ENCODE measurements at places on chromosomes 16 and 17. TPM values are rescaled to one million over a fixed set of nuclear protein-coding genes. Genes with fewer than 3 reads are reported as not detected.
A peak's percentile ranks its signal among the peaks of the same experiment; 100 is the strongest.

The SOX15 gene
- total RNA-seq: not detected

The HOXB6 gene
- not detected for total RNA-seq

The WRAP53 gene
- total RNA-seq: 14.6 TPM

The AATK gene
- total RNA-seq: 0.72 TPM

The CMTM1 gene
- total RNA-seq: 0.95 TPM

The PRKCB gene
- 104 TPM for total RNA-seq

The CMTM2 gene
- not detected for total RNA-seq

The STH gene
- total RNA-seq: not detected

The HS3ST3A1 gene
- not detected for total RNA-seq

The GDPD1 gene
- total RNA-seq: 2.8 TPM

The MT1G gene
- total RNA-seq: 2.0 TPM

The VAT1L gene
- total RNA-seq: not detected

The HOXB3 gene
- 7.7 TPM for total RNA-seq

The HOXB4 gene
- total RNA-seq: 3.6 TPM

- DNase-seq: no peak
Measured at GRCh38 chr16:83244057-83244456, 563.7 kb upstream of the HSBP1 start.

- DNase-seq: no peak
Measured at GRCh38 chr16:89139907-89140361, 31.6 kb upstream of the CDH15 start.

- DNase-seq: no peak
Measured at GRCh38 chr17:74177018-74177450, 26.4 kb upstream of the RPL38 start.

DNA sequence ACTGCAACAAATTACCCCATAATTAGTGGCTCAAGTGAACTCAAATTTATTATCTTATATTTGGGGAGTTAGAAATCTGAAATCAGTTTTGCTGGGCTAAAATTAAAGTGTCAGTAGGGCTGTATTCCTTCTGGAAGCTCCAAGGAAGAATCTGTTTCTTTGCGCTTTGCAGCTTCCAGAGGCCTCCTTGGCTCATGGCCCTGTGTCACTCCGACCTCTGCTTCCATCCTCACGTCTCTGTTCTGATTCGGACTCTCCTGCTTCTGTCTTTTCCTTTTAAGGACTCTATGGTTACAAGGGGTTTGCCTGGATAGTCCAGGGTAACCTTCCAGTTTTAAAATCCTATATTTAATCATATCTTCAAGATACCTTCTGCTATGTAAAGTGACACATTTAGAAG, 232.1 kb downstream of the CA10 start:
- no peak for DNase-seq

DNA sequence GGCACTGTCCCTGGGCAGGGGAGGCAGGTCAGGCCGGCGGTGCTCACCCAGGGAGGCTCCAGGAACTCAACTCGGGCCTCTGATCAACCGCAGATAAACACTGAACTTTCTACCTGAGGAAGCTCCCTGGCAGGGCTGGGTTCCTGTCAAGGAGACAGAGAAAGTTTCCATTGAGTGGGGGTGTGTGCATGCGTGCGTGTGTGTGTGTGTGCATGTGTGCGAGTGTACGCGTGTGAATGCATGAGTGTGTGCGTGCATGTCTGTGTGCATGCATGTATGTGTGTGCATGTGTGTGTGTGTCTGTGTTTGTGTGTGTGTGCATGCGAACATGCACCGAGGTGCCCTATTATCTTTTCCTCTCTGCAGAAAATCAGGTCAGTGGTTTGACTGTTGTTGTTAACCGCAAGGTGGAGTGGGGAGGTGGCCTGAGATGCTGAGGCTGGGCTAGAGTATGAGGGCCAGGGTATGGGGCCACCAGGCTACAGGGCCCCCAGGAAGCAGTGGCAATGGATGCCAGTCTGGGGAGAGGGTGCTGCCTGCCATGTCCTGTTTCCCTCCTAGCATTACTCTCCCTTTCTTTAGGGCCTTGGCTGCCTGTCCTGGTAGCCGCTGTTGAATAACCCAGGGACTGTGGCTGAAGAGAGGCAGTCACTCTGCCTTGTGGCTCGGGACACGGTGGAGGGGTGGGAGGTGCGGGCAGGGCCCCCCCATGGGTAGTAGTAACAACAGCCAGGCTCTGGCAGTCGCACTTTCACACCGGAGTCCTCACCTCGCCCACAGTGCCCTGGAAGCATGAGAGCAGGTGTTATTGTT, 24.0 kb downstream of the CCR7 start:
- DNase-seq: peak; percentile 75

DNA sequence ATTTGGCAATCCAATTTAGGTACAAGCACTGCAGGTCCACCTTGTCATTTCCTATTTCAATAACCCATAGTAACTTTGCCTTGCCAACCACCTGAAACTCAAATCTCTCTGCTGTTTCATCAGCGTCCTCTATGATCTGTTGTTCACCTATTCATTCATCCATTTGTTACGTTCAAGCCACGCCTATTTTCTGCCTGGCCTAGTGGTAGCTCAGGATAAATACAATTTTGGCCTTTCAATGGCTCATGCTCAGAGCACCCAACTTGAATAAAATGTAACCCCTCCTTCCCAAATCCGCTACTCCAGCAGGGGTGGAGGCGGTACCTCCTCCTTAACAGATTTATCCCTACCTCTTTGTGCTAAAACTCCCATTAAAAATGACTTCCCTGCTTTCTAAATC, 3.6 kb upstream of the FBXO47 start:
- no peak for DNase-seq

DNA sequence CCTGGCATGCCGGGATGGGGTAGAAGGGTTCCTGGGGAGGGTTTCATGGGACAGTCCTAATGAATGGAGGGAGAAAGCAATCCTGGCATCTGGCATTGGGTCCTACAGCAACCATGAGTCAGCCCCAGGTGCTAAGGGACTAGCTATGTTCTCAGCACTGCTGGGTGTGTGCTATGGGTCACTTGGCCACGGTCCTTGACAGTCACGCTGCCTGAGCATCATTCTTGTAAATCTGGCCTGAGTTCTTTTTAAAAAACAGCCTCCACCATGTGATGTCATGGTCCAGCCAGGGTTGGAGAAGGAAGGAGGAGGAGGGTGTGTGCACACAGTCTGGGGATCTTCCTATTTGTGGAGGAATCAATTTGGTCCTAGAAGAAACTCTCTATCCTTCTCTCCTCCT, 6.2 kb upstream of the RAMP2 start:
- DNase-seq: no peak

- no peak for DNase-seq
Measured at GRCh38 chr17:356671-357434, 4.2 kb upstream of the RPH3AL start.

DNA sequence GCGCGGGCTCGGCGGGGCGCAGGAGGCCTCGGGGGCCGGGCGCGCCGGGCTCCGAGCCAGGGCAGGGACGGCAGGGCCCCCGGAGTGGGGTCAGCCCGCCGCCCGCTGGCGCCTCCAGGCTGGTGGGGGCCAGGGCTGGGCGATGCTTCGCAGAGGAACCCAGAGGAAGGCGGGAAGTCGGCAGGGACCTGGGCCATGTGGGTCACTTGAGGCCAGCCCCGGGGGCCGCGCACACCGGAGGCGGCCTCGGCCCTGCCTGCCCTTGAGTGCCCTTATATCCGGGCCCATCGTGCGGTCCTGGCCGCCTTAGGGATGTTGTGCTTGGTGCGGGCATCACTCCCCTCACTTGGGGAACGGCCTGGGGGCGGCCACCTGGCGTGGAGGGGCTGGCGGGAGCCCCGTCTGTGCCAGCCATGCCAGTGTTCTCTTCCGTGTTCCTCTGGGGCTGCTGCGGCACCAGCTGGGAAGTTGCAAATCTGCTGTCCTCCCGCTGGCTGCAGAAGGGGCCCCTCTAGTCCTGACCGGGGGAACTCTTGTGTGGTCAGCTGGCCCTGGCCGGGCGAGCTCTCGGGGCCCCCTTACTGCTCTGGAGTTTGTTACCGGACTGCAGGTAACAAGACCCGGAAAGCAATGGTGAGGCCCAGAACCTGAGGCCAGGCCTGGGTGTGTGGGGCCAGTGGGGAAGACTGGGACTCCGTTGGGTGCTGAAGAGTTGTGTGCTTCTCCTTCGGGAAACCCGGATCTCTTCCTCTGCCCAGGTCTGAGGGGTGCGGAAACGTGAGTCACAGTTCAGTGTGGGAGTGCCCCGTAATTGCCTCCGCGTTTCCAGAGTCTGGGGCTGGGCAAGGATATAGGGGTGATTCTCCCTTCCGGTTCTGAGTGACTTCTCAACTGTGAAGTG, 849 bp downstream of the CAPN15 start:
- no peak for DNase-seq

- DNase-seq: peak; percentile 21
Measured at GRCh38 chr17:78013683-78014467, 55.4 kb downstream of the TNRC6C start.

DNA sequence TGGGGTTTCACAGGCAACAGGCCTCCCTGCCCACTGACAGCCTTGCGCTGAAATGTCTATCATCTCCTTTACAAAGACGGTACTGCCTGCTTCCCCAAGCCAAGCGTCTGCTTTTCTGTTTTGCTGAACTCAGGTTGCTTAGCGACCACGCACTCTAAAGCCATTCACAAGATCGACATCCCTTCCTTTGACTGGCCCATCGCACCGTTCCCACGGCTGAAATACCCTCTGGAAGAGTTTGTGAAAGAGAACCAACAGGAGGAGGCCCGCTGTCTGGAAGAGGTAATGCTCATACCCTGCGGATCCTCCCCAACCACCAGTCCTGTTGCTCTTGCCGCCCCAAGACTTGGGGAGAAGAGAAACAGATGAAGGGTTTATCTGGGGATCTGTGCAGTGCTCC, 28.7 kb downstream of the TMEM186 start:
- no peak for DNase-seq

GRCh38 chr16:31084584-31085302, 4.0 kb downstream of the PRSS53 start:
- no peak for DNase-seq

GRCh38 chr16:14576532-14576931, 53.5 kb downstream of the PARN start:
- no peak for DNase-seq

DNA sequence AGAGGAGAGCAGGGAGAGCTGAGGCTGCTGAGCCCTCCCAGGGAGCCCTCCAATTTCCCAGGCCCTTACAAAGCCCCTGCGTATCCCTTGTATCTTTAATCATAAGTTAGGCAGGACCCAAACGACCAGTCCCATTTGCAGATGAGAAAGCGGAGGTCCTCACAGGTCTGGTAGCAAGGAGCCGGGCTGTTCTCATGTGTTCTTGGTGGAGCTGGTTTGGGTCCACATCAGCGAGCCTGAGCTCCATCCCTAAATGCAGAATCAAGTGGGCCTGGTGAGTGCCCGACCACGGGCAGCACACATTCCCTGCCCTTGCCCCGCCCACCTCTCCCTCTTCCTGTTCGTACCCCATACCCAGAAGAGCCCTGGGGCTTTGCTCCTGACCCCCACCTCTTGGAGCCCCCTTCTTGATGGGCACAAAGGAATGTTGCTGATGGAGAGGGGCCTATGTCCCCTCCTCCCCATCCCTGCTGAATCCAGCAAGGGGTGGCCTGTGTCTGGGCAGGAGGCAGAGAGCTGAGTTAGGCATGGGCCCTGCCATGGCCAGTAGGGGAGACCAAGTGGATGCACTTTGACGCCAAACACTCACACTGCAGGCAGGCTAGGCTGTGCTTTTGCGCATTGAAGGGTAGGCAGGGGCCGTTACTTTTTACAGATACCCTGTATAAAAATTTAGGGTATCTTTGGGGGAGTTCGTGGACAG, 18.3 kb upstream of the ADCY7 start:
- no peak for DNase-seq

DNA sequence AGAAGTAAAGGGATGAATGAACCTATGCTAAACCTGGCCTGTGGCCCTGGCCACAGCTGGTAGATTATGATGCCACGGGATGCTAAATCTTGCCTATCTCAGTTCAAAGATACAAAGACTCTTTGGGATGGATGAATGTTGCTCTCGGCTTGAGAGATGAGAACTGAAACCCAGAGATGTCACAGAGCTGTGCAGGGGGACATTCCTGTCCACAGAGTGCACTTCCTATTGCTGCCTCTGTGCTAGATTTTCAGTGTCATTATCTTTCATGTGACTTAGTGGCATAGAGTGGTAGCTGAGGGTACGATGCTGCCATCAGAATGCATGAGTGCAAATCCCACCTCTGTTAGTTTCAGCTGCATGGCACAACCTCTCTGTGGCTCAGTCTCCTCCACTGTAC, 2.3 kb upstream of the MT1M start:
- DNase-seq: no peak

- DNase-seq: no peak
Measured at GRCh38 chr16:86089991-86090390, 191.0 kb downstream of the IRF8 start.

GRCh38 chr17:30570191-30570590, 93.0 kb downstream of the GOSR1 start:
- DNase-seq: no peak

GRCh38 chr16:59249011-59249410, 514.9 kb upstream of the GOT2 start:
- DNase-seq: no peak

DNA sequence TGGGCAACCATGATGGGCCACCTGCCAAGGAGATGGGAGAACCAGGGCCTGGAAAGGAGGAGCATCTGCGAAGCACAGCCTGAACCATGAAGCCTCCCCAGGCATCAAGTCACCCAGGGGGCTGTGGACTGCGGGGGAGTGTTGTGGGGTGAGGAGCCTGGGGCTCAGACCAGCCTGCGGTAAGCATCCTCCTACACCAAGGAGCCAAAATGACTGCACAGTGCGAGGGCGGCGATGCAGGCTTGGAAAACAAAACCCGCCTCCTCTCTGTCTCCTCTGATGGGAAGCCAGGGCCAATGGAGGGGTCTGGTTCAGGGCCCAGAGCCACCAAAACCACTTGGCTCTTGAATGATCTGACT, 18.1 kb upstream of the MAF start:
- no peak for DNase-seq

DNA sequence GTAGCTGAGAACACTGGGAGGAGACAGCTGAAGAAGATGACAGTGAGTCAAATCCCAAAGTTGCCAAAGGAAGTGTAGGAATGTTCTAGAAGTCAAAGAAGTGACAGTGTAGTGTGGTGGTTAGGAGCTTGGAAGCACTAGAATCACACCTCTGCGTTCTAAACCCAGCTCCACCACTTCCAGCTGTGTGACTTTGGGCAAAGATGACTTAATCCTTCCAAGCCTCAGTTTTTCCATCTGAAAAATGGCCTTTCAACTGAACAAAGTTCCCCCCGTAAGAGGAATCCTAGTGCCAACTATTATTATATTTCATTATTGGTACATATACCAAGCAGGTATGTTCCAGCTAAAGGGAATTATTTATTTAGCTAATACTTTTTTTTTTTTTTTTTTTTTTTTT, 56.0 kb downstream of the IQCK start:
- DNase-seq: no peak
